ENCODE measurements at places on chromosomes 5 and 9.

DNA sequence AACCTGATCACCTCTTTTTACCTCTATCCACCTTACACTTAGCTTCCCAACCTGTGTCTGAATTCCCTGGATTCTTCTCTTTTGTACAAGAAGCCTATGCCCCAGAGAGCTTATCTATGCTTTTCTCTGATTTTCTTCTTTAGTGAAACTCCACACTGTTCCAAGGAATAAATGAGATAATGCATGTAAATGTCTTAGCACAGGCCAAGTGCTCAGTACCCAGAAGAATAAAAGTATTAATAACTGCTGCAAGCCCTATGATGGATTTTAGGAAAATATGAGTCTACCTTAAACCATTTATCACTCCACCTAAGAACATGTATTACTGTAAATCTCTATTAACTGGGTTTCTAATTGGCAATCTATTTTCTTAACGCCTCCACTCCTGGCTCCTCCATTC lies 168.5 kb upstream of the TNC start:
- DNase-seq, result no peak

DNA sequence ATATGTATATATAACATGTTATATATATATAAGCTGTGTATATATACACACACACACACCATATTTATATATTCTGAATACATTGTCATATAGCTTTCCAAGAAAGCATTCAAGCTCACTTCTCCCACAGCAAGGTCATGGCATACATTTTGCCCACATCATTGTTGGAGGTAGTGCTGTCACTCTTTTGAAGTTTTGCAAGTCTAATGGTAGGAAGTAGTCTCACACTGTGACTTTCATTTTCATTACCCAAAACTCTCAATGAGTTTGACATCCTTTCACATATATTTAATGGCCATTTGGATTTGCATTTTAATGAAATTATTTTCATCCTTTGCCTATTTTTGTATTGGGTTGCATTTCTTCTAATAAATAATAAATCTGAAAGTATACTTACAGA lies 59.8 kb upstream of the COX7C start:
- no peak for DNase-seq

- no peak for DNase-seq
Observed at GRCh38 chr9:88954066-88954465, 37.2 kb upstream of the S1PR3 start.

GRCh38 chr9:128155736-128156500 lies 4.1 kb upstream of the BBLN start:
- no peak for DNase-seq

DNA sequence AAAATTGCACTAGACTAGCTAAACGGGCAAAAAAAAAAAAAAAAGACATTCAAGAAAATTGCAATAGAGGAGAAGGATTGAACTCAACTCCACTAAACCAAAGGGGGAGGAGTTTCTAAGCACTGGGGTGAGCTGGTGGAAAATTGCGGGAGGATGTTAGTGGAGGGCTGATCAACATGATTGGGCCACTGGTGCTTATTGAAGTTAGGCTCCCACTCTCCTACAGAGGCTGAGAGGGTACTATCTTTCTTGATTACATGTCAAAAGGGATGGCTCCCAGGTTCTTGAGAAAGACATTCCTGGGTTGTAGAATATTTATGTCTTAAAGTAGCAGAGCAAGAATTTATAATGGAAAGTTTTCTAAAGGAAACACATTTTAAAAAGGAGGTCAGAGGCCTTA lies 38.0 kb downstream of the CAMK4 start:
- no peak for DNase-seq

DNA sequence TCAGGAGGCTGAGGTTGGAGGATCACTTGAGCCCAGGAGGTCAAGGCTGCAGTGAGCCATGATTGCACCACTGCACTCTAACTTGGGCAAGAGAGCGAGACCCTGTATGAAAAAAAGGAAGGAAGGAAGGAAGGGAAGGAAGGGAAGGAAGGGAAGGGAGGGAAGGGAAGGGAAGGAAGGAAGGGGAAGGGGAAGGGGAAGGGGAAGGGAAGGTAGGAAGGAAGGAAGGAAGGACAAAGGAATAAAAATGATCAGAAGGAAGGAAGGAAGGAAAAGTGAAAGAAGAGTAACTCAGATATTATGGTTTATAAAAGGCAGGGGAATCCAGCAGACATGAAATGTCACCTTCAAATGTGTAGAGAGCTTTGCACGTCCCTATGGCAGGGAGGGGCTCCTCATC lies 64.4 kb downstream of the USP20 start:
- no peak for DNase-seq

DNA sequence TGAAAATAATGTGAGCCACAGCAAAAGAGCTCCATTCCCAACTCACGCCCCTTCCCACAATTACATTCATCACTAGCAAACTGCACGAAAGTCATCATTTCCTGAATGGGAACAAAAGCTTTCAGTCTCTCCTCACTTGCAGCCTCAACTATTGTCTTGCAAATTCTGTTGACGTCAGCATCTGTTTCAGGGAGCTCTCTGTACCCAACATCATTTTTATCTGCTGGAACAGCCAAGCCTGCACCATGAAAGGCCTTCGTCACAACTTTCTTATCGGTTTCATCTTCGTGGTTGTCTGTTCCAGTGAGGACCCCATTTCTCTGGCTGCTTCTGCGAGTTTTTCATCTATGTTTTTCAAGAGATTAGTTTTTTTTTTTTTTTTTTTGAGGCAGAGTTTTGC lies 14.3 kb upstream of the RNF130 start:
- no peak for DNase-seq

- DNase-seq, result no peak
Observed at GRCh38 chr9:98006127-98006796, 23.1 kb downstream of the ANP32B start.

DNA sequence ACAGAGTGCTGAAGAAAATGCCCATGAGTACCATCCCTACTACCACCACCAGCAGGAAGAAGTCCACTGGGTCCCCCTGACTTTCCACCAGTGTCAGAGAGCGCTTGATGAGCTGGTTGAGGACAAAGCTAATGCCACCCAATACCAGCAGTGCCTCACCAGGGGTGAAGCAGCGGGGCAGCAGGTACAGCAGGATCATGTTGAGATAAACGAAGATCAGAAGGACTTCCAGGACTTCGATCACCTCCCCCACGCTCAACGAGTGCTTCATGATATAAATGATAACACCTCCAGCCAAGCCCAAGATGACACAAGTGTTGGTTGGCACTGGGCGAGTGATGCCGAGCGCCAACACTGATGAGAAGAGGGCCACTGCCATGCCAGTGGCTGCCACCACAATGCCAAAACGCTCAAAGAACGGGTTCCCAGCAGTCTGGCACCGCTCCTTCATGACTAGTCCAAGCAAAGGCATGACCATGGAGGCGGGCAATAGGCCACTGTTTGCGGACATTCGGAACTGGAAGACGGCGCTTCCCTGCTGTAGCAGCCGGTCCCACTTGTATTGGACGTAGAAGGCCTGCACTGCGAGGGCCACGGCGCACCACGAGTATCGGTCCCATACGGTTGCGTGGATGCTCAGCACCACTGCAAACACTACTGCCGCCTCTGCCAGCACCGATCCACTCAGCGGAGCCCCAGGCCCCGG lies 679 bp downstream of the DOLK start:
- DNase-seq, result peak; percentile 52

DNA sequence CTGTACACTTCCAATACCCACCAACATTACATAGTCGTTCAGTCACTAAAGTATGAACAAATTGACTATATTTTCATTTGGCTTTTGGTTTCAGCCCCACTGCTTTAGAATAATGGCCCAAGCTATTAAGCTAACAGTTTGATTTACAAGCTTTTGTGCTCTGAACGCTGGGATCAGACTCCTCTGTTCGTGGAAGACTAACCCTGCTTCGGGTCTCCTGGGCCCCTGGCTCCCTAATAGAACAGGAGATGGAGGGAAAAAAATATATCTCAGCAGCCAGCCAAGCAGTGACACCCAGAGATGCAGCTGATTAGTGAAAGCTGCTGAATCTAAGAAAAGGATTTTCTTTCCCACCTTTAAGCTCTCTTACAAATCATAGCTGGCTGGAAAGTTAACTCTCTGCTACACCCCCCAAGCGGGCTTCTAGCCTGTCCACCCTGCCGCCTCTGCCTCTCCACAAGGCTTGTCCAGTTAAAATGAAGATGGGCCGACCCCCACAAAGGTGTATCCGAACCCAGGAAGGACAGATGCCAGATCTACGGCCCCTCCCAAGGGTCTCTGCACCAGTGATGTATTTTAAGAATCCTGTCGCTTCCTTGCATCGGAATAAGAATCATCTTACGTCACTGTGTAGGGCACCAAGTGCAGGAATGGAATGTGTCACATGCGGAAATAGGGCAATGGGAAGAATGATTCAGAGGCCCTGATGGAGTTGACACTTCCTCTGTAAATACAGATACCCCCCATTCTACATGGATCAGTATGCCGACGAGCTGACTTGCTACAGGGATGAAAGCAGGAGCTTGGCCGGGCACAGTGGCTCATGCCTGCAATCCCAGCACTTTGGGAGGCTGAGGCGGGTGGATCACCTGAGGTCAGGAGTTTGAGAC lies 33.4 kb upstream of the BARHL1 start:
- DNase-seq, result peak; percentile 31

GRCh38 chr5:117131048-117131679 lies 556.5 kb upstream of the SEMA6A start:
- DNase-seq, result no peak

DNA sequence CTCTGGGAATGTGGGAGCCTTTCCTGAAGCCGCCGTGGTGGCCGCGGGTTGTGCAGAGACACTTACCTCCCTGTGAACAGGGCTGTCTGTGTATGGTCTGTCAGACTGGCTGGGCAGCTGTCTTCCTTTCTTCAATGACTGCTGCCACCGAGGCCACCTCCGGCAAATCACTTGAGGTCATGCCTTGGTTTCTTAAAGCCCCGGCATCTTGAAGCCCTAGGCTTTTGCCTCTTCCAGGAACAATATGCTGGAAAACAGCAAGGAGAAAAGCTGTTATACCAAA lies 79.5 kb upstream of the ZSWIM6 start:
- DNase-seq, result no peak

- DNase-seq, result no peak
Observed at GRCh38 chr5:59832577-59833301, 60.8 kb downstream of the PDE4D start.

DNA sequence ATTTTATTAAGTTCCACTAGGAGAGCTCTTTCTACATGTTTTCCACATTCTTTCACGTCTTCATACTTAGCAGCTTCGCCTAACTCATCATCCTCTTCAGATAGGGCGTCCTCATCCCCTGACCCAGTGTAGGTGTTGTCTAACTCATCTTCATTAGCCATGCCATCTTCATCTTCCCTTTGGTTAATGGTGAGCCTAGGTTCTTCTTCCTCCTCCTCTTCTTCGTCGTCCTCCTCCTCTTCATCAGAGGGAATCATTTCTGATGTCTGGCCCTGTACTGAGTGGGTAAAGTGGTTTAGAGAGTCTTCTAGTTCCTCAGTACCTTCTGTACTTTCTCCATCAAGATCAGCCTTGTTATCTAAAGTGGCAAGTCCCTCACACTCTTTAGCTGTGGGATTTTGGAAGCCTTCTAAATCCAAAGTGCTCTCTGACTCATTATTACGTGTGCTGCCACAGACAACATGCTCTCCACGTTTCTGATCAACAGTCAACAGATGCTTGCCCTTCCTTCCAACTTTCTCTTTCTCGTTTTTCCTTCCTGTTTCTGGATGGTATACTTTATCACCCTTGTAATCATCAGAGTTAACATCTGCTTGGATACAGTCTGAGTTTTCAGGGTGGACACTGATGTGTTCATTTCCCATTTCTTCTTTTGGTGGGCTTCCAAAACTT lies 31.1 kb downstream of the TUT7 start:
- DNase-seq, result no peak

DNA sequence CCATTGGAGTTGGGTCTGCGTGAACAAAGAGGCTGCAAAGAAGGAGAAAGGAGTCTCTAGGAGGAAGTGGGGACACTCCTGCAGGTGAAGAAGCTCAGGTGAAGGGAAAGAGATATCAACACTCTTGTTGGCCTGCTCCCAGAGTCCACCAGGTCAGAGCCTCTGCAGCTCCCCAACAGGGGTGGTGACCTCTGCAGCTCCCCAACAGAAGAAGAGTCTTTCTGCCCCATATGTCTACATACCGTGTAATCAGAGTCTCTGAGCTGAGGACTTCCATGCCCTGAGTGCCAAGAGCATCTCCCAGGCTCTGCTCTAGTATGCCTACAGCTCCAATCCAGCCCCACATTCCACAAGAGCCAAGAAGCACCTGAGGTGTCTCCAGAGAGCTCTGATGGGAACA lies 67.4 kb upstream of the TRPC7 start:
- no peak for DNase-seq

- no peak for DNase-seq
Observed at GRCh38 chr5:75441560-75441959, 69.9 kb downstream of the CERT1 start.

DNA sequence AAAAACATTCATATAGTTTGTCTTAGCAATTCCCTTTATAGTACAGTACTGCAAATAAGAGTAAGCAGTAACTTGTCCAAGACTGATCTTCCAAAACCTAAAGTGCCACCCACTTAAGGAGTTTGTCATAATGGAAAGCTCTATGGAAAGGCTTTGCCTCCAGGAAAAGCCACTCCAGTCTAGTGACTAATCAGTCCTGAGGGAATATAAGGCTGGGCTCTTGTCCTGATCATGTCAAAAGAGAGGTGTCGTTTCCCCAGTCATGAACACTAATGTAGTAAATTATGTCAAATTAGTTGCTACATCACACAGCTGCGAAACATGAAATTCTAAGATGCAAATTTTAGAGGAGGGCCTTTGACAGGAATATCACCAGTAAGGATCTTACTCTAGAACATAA lies 271.6 kb downstream of the GABRB2 start:
- no peak for DNase-seq

DNA sequence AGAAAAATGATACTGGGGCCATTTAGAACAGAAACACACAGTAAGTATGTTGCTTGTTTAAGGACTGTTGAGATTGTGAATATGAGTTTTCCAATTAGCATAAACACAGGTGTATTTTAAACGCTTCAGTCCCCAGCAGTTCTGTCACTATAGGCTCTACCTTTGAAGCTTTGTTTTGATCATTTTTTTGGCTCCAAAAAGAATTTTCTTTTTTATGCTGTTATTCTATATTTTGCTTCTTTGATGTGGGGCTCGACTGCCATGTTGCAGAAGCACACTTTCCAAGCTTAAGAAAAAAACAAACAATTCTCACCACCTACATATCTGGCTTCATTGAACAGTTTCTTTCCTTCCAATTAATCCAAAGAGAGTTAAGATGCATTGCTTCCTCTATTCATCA lies 131.0 kb upstream of the DMAC1 start:
- no peak for DNase-seq

- no peak for DNase-seq
Observed at GRCh38 chr5:154523709-154524108, 45.7 kb upstream of the HAND1 start.
